ENCODE measurements at places on chromosomes 5 and 9. TPM values are rescaled to one million over a fixed set of nuclear protein-coding genes. Genes with fewer than 3 reads are reported as not detected.

SELENOP gene
- not detected for total RNA-seq

TLX3 gene
- total RNA-seq: not detected

GALNT12 gene
- 5.4 TPM for total RNA-seq

PCDHA13 gene
- total RNA-seq: 1.3 TPM

RGS7BP gene
- not detected for total RNA-seq

EGFL7 gene
- 21.5 TPM for total RNA-seq

ASS1 gene
- 9.4 TPM for total RNA-seq

ZBTB26 gene
- 3.1 TPM for total RNA-seq

PCDHGC3 gene
- 62.5 TPM for total RNA-seq

FCHO2 gene
- total RNA-seq: 3.6 TPM

NUTM2F gene
- not detected for total RNA-seq

SPATA31E1 gene
- not detected for total RNA-seq

ACSL6 gene
- total RNA-seq: 0.34 TPM

ZBED3 gene
- 6.7 TPM for total RNA-seq

FAM221B gene
- not detected for total RNA-seq

PPP2R2B gene
- total RNA-seq: 0.64 TPM

IRF1 gene
- total RNA-seq: 30.7 TPM

MEIKIN gene
- total RNA-seq: not detected

OR2V1 gene
- total RNA-seq: not detected
